Astrocyte of the hippocampus (primary cell): ENCODE measurements at places on chromosomes 3 and 15.

GRCh38 chr15:75164625-75165350 lies 36.9 kb upstream of the C15orf39 start:
- DNase-seq, result no peak

- no peak for DNase-seq
These were observed 23.8 kb upstream of the NMB start for GRCh38 chr15:84681831-84682230.

GRCh38 chr15:42119446-42119760 lies 25.0 kb upstream of the PLA2G4D start:
- no peak for DNase-seq

GRCh38 chr3:38136777-38137614 lies at the start of gene ACAA1:
Gene ACAA1, minus strand, starts transcription at chr3:38137127. Its CDS starts 92 bp downstream, at chr3:38137035.
- peak; percentile 100 for DNase-seq

DNA sequence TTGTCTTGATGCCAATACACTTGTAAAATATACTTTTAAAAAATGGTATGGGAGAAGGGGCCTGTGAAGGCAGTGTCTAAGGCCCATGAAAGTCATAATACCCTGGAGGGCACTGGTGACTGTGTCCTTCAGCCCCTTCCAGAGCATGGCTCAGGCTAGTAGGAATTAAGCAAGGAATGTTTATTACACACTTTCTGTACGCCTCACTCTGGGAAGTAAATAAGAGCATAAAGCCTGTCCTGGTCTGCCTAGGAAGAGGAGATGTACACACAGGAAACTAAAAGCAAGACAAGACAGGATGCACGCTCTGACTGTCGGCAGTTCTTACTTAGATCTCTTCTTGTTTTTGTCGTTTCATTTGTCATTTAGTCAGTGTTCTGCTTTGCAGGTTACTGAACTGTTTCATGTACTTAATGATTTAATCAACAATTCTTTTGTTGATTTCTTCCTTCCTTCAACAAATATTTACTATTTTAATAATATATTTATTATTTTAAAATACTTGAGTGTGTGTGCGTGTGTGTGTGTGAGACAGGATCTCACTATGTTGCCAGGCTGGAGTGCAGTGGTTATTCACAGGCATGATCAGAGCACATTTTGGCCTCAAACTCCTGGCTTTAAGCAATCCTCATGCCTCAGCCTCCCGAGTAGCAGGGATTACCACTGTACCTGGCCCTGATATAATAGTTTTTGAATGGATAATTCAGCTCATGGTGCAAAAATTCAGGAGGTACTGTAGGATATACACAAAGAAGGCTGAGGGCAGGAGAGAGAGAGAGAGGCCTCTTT lies 9.0 kb upstream of the SMAD6 start:
- DNase-seq, result no peak
